ENCODE measurements at places on chromosomes 2 and 18.
A peak's percentile ranks its signal among the peaks of the same experiment; 100 is the strongest.

GRCh38 chr2:31161637-31162036, 23.4 kb upstream of the GALNT14 start:
- DNase-seq, result no peak

GRCh38 chr2:100542418-100542817, 20.4 kb upstream of the PDCL3 start:
- DNase-seq, result no peak

DNA sequence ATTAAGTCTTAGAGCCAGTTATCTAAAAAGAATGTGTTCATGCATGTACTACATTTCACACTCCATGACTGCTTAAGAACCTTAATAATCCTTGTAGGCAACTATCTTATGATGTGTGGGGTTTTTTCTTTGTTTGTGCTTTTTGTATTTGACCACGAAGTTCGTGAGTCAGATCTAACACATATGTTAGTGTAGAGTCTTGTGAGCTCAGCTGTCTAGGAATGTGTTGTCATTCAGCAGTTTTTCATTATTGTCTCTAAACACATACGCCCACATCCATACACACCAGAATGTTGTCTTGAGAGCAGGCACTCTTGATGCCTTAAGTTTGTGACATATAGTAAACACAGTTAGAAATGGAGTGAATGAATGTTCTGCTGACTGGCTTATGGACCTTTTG, 38.4 kb downstream of the CAB39 start:
- DNase-seq, result no peak

GRCh38 chr2:62923242-62923641, 127.4 kb upstream of the OTX1 start:
- no peak for DNase-seq

- DNase-seq, result no peak
Measured at GRCh38 chr2:70988726-70989648, 5.7 kb downstream of the TEX261 start.

- peak; percentile 45 for DNase-seq
Measured at GRCh38 chr2:196927376-196928225, 1.1 kb upstream of the PGAP1 start.

- DNase-seq, result no peak
Measured at GRCh38 chr18:55206927-55207326, 247.7 kb upstream of the CCDC68 start.

- no peak for DNase-seq
Measured at GRCh38 chr2:236161531-236161930, 6.7 kb downstream of the GBX2 start.

GRCh38 chr2:45944074-45944473, 292.6 kb downstream of the PRKCE start:
- DNase-seq, result no peak

DNA sequence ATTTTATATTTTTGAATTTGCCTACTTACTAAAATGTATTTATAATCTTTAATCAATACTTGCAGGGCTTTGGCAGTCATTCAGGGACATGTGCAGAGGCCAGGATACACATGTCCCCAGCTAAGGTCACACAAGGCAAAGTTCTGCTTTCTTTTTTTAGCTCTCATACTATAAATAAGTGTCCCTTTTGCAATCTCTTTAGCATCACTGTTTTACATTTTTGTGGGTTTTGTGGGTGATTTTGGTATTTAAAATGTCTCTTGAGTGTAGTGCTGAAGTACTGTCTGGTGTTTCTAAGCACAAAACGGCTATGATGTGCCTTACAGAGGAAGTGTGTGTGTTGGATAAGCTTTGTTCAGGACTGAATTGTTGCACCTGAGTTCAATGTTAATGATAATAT, 309.0 kb upstream of the GULP1 start:
- DNase-seq, result no peak

DNA sequence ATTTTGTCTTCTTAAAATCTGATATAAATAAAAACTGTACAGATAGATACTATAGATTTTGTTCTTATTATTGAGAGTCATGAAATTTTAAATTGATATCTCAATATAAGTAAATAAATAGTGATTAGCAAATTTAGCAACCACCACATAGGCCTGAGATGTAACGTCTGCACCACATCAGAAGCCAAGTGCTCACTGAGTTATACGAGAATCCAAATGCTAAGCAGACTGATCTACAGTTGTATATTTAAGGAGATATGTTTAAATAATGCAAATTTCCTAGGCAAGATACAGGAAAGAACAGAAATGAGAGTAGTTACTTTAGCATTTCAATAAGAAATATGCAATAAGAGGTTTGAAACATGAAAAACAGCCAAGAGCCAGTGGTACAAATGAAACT, 85.2 kb upstream of the UNC80 start:
- DNase-seq, result no peak

- DNase-seq, result no peak
Measured at GRCh38 chr2:59322005-59322404, 1080.9 kb upstream of the FANCL start.

GRCh38 chr2:172947461-172948153, 128.0 kb upstream of the MAP3K20 start:
- DNase-seq, result no peak

DNA sequence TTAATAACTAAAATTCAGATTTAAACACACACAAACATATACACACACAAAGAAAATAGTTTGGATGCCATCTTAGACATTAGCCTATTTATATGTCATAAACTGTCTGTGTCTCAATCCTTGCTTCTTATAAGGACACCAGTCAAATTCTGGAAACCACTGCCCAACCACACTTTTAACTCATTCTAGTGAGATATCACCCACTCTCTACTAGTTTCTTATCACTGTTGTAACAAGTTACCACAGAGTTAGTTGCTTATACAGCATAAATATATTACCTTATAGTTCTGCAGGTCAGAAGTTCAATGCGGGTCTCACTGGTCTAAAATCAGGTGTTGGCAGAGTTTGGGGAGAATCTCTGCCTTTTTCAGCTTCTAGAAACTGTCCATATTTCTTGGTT, 239.1 kb downstream of the MTX2 start:
- no peak for DNase-seq

GRCh38 chr2:166376873-166377272, 1.1 kb upstream of the SCN9A start:
- no peak for DNase-seq

- DNase-seq, result peak; percentile 61
Measured at GRCh38 chr18:23259701-23260681, 124.7 kb downstream of the CABLES1 start.
